ENCODE measurements at places on chromosomes 1 and 21.

DNA sequence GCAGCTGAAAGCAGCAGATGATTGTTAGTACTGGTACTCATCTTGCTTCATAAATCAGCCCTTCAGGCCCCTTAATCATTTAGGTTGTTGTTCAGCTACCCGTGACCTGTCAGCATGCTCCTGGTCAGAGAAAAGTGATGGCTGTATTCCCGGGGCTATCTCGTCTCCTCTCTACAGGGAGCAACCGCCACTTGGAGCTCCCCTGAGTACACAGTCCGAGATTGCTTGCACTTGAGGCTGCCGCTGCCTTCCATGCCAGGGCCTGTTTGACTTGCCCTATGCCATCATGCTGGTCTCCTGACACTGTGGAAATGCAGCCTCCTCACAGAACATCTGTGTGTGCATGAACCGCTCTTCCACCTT is 97.5 kb downstream of the SPATA46 start:
- no peak for DNase-seq

GRCh38 chr1:183198463-183198862 is 12.4 kb downstream of the LAMC2 start:
- no peak for DNase-seq

DNA sequence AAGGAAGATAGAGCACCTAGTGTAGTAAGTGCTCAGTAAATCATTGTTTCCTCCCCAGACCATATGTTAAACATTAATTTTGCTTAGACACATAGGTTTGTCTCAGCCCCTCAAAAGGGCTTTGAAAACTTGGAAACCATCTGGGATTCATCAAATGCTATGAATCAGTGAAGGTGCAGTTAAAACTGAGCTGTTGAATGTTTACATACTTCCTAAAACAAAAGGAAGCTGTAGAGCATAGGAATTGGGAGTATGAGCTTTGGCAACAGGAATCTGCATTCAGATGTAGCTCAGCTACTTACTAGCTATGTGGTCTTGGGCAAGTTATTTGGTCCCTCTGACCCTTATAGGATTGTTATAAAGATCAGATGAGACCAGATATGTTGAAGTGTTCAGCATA is 18.7 kb upstream of the PODN start:
- no peak for DNase-seq

GRCh38 chr1:33241866-33242265 is 14.4 kb upstream of the ZNF362 start:
- no peak for DNase-seq

GRCh38 chr1:116962987-116963639 is 38.4 kb upstream of the CD101 start:
- no peak for DNase-seq

GRCh38 chr1:9767964-9768668 is 55.6 kb downstream of the CLSTN1 start:
- peak; percentile 15 for DNase-seq

DNA sequence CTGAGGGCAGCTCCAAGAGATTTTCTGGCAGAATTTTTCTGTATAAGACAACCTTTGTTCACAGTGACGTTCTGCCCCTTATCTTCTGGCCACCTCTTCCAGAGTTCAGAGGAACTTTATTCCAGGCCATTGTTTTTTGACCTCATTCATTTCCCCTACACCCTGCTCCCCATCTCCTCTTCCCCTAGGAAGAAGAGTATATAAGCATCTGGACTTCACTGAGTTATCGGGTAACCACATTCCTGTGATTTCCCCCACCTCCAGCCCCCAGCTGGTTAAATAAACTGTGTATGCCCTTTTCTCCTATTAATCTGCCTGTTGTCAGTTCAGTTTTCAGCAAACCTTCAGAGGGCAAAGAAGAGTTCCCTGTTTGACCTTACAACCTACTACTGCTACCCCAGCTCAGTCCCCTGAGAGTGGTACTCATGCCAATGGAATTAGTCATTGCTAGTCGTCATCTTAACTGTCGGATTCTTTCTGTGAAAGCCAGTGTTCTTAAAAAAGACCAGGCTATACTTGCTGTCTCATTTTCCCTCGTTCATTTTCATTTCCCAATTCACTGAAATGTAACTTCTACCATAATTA is 14.3 kb upstream of the ALG14 start:
- no peak for DNase-seq

DNA sequence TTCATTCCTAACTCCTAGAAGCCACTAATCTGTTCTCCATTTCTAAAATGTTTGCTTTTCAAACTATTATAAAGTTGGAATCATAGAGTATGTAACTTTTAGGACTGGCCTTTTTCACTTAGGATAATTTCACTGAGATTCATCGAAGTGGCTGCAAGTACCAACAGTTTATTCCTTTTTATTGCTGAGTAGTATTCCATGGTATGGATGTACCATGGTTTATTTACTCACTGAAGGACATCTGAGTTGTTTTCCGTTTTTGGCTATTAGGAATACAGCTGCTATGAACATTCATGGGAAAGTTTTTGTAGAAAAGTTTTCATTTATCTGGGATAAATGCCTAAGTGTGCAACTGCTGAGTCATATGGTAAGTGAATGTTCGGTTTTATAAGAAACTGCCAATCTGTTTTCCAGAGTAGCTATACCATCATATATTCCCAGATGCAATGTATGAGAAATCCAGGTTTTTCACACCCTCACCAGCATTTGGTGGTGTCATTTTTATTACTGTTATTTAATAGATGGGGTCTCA is 66.3 kb downstream of the SLC27A3 start:
- DNase-seq: no peak

DNA sequence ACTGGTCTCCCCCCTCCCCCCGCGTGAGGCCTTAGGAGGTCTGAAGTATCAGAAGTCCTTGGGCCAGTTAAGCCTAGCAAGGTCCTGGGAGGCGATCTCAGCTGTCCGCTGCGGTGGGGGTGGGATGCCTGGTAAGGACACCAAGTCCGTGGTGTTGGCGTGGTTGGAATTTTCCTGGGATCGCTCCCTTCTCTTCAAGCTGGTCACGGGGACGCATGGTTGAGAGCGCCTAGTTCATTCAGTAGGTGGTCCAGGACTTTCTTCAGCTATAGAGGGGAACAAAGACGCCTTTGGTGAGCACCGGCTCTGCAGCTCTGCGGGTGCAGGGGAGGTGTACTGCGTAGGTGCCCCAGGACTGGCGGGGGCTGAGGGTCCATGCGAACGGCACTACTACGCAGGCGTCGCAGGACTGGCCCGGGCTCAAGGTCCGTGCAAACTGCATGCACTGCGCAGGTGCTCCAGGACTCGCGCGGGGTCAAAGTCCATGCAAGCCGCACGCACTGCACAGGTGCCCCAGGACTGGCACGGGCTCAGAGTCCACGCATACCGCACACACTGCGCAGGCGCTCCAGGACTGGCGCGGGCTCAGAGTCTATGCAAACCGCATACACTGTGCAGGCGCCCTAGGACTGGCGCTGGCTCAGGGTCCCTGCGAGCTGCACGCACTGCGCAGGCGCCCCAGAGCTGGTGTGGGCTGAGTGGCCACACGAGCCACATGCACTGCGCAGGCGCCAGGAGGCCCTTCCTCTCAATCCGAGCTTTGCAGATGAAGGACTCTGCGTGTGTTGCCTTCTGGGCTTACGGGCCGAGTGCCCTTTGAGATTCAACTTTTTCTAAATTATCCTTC is 36.6 kb upstream of the HMGN1 start:
- no peak for DNase-seq

- DNase-seq: no peak
Measured at GRCh38 chr1:229593800-229594199, 32.1 kb downstream of the TAF5L start.

- DNase-seq: no peak
Measured at GRCh38 chr1:23791516-23792047, 637 bp downstream of the LYPLA2 start.

DNA sequence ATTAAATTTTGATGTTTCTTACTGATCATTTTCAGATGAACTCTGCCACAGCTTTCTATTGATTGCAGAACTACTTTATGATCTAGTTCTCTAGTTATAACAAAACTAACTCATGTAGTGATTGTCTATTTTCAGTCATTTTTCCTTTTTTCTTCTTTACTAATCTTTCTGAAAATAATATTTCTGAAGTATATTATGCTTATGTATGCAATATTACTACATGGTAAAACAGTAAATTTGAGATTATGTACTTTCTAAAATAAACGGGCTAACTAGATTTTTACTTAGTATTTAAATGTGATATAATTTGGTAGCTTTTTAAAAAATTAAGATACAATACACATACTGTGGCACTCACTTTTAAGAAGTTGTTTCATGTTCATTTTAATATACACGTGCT is 7.6 kb downstream of the TSNAX start:
- no peak for DNase-seq

DNA sequence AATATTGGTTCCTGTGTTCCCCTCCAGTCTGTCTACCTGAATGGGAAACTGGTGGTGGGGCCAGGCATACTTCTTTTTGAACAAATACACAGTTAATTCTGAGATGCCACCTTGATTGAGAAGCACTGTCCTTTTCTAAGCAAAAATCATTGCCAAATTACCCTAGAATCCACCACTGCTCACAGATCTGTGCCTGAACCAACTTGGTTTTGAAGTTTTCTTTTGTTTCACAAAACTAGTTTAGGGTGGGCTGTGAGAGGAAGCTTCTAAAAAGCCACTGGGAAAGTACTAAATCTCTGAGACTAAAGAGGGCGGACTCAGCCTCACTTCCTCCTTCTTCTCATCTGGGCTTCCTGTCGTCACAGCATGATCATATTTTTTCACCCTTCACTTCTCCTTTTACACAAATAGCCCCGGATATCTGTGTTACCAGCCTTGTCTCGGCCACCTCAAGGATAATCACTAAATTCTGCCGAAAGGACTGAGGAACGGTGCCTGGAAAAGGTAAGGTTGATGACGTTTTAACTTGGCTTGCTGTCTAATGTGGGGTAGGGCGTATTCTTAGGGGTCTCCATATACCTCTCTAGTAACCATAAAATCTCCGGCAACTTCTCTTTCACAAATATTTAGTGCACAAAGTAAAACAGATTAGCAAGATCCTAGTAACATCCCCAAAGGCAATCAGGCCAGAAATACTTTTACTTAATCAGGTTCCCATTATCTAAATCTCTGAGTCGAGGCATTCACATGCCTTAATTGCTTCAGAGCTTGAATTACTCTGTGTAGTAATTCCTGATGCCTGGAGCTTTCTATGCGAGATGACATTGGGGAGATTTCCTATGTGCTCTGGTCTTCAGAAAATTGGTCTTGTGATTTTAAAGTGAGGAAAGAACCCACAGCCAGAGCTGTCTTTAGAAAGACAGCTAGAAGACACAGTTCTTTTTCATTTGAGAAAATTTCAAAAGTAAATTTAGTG is at the start of gene CD53:
TSS of gene CD53 (plus strand) at position 404 of the 976 bp plus-strand sequence. CDS start 18,261 bp downstream, outside the sequence.
- DNase-seq: no peak

DNA sequence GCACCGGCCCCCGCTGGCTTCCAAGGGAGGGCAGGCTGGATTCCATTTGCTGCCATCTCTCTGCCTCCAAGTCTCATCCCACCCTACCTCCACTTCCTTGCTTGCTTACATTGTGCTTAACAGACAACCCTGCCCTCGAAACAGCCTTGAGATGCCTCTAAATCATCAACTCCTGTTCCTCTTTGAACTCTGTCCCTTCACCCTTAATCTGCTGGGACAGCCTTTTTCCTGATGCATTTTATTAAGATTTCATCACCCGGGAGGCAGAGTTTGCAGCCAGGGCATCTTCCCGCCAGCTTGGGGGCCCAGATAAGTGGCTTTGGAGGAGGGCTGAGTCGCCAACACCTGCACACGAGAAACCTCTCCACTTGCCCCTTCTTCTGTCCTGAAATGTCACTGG is 192.5 kb downstream of the KAZN start:
- DNase-seq: no peak

DNA sequence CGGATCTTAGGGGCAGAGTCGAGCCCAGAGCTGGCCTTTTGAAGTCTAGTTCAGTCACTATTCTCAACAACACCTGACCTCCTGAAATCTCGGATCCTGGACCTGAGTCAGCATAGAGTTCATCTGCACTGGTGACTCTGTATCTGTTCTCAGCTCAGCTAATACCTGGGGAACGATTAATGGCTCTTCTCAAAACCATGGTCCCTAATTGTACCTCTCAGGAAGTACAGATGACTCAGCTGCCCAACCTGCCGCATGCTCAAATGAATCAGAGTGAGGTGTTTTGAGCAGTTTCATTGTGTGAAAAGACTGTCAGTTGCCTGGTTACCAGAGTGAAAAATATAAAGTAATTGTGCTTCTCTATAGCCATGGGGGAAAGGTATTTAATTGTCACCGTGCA is 89.2 kb downstream of the SLC35F3 start:
- no peak for DNase-seq

DNA sequence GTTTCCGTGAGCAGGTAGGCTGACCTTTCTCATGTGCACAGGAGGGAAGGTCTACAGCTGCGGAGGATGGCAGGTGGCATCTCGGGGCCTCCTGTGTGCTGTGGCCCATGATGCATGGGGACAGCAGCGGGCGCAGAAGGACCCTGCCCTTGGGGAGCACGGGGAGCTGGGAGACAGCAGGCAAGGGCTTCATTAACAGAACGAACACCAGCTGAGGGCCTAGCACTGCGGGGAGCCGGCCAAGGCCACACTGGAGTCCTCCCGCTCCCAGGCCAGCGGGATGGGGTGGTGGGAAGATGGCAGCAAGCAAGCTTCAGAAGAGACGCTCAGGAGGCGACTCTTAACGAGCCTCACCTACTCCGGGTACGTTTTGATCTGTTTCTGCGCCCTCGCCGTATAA is 66.6 kb downstream of the SCCPDH start:
- no peak for DNase-seq

- DNase-seq: no peak
Measured at GRCh38 chr1:99992044-99992722, 22.4 kb downstream of the SLC35A3 start.

DNA sequence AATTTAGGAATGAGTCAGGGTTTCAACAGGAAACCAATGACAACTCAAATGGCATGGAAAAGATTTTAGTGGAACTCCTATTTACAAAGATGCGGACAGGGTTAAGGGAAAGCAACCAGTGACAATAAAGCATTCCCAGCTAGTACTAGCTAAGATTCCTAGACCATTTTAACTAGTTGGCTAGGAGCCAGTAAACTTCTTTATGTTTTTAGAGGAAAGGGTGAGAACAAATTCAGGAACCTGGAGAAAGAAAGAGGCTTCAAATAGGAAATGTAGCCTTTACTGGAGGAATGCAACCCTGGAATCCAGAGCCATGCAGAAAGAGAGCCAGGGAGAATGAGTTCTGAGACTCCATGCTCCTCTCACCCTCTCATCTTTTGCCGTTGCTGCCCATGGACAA is 416.6 kb downstream of the KCTD3 start:
- no peak for DNase-seq

DNA sequence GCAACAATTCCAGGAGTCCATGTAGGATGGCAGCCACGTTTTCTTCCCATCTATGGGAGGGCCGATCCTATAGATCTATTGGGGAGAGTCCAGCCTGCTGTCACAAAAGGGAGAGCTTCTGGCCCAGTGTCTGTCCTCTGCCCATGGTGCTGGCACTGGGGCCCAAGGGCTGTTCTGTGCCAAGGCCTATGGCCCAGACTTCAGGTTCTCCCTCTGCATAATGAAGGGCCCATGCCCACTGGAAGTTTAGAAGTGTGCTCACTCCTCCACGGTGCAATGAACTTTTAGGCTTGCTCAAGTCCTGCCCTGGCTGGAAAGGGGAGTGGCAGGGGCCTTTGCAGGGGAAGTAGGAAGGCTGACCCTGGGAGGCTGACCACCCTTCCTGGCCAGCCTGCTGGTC is 44.1 kb upstream of the ATP2B4 start:
- DNase-seq: no peak

GRCh38 chr1:5738911-5739462 is 253.2 kb downstream of the NPHP4 start:
- no peak for DNase-seq

Measured in activated CD4-positive, alpha-beta T cell treated with anti-CD3 and anti-CD28 coated beads for 24 hours (primary cell).